ENCODE measurements at places on chromosomes 2 and 18. TPM values are rescaled to one million over a fixed set of nuclear protein-coding genes. Genes with fewer than 3 reads are reported as not detected.
A peak's percentile ranks its signal among the peaks of the same experiment; 100 is the strongest.

DNA sequence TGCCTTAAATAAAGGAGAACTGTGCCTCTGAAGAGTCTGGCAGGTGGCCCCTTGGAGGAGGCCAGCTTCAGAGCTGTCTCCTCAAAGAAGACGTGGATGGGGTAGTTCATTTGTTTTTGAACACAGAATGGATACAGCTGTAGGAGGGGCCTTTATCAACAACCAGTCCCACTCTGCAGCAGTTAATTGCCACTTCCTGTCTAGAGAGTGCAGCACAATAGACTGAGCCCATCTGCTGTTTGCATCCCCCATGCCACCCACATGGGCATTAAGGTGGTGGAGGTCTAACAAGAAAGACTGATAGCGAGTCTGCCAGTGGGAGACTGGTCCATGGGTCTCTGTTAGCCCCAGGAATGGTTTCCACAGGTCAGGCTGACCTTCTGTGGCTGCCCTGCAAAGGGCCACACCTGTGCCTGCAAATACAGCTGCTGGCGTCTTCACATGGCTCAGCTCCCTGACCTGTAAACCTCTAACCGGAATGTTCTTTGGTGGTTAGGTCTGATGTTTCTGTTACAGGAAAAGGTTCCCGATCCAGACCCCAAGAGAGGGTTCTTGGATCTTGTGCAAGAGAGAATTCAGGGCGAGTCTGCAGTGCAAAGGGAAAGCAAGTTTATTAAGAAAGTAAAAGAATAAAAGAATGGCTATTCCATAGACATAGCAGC lies 153.3 kb upstream of the ITGA6 start:
- no peak for DNase-seq

DNA sequence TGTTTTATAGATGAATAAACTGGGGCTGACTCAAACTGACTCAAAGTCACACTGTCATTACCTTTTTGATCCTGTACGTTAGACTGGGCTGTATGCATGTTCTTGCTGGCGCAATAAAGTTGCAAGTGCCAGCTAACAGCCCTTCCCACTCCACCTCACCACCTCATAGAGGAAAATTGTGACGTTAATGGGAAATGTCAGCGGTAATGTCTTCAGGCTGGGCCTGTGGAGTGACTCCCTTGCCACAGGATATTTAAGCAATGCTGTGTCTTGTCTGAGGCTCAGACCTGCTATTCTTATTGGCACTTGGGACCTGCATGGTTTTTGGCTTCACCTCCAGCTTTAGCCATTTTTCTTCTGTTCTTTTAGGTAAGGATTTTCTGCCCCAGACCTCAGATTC lies 25.2 kb upstream of the CASP10 start:
- no peak for DNase-seq

- DNase-seq: no peak
Measured at GRCh38 chr18:68461481-68462018, 253.4 kb downstream of the TMX3 start.

DNA sequence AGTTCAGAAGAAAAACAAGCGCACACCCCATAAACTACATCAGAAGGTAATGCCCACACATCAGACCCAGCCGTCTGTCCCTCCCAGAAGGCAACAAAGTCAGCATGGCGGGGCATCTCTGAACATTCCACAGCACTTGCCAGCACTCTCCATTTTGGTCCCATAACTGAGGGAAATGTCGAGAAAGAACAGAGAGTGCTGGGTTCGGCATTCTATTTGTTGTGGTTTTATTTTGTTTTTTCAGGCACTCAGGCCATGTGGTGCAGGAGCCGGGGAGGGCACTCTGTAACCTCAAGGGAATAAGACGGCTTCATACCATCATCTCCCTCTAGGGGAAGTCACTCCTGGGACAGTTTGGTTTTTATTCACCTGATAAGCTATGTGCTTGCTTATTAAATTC lies 156.0 kb downstream of the SEPTIN10 start:
- no peak for DNase-seq

- no peak for DNase-seq
Measured at GRCh38 chr2:75317316-75317715, 118.0 kb upstream of the TACR1 start.

DNA sequence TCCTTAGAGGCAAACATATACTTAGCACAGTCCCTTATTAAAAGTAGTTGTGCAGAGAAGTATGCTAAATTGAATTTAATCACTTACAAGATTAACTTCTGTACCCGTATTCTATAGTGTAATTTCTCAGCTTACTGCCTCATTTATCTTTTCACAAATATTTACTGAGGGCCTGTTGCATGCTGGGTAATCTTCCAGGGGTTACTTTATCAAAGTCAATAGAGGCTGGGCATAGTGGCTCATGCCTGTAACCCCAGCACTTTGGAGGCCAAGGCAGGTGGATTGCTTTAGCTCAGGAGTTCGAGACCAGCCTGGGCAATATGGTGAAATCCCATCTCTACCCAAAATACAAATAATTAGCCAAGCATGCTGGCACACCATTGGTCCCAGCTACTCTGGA lies 111.7 kb upstream of the RAB27B start:
- no peak for DNase-seq

- no peak for DNase-seq
Measured at GRCh38 chr2:214492152-214492551, 81.3 kb downstream of the VWC2L start.

DNA sequence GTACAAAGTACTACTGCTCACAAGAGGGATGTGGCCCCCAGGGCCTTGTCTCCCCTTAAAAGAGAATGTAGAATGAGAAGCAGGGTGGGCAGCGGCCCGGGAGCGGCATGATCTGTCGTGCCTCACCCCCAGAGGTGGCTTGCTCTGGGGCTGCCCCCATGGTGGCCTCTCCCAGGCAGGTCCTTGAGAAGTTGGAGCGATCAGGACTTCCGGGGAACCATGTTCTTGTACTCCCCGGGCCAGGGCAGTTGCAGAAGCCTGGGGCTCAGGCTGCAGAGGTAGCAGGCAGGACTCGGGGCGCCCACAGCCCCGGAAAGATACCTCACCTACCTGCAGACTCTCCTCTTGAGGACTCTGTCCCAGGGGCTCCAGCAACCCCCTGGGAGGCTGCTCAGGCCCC lies 62.6 kb downstream of the CYP26B1 start:
- DNase-seq: no peak

DNA sequence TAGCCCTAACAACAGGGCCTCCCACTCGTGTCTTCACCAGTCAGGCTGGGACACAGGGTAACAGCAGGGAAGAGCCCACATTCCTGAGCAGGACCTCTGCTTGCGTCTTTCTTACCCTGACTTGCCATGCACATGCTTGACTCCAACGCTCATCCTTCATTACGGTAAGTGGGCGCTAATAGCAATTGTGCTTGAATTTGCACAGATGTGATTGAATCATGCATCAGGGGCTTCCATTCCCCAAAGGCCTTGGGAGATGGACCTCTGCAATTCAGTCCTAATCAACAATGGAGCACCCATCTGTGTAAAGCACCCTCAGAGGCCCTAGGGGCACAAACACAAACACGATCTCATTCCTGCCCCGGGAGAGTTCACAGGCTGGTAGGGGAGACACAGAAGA lies 13.5 kb downstream of the TEX51 start:
- no peak for DNase-seq

GRCh38 chr2:145751629-145752028 lies 1231.7 kb upstream of the ZEB2 start:
- DNase-seq: peak; percentile 34

- peak; percentile 53 for DNase-seq
Measured at GRCh38 chr2:236102971-236103370, 65.2 kb downstream of the GBX2 start.

GRCh38 chr2:102848366-102848839 lies 86.6 kb downstream of the TMEM182 start:
- DNase-seq: peak; percentile 89

- no peak for DNase-seq
Measured at GRCh38 chr2:181540421-181540820, 83.2 kb downstream of the ITGA4 start.

DNA sequence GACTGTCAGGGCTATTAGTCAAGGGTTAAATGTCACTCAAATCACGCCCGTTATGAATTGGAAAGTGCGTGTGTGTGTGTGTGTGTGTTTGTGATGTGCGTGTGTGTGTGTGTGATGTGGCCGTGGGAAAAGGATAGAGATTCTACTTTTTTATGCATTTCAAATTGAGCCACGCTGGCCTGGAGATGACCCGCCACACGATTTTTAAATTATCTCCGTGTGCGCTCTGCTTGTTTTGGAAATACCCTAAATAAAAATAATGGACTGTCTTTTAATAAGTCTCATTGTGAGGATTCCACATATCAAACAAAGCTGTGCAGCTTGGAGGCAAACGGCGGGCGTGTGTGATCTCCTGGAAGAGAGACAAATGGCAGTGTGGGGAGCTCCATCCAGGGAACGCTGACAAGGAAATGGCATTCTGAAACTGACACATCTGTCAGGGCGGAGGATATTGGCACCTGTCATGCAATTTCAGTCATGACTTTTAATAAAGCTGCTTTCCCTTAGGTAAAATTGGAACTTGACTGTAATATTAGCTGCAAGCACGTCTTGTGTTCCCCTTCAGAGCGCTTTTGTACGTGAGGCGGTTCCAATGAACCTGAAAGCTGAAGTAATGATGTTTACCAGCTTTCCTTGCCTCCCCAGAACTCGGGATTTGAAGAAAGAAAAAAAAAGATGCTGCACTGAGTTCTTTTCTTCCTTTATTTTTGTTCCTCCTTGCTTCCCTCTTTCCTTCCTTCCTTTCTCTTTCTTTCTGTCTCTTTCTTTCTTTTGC lies 381.8 kb upstream of the SMIM21 start:
- no peak for DNase-seq

DNA sequence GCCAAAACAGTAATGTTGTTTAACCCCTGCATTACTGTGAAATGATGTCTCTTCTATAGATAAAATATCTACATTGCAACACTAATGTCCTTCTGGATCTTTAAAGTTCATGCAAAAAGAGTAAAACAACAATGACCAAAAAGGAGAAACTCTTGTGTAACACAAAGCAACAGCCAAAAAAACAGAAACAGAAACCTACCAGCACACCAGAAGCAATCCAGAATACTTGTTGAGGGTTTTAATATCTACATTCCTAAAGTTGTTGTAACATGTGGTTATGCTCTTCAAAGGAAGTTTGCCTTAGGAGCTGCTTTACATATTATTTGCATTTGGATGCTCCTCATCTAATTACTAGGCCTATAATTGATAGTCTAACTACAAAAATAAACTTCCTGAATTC lies 157.2 kb downstream of the BABAM2 start:
- DNase-seq: no peak

DNA sequence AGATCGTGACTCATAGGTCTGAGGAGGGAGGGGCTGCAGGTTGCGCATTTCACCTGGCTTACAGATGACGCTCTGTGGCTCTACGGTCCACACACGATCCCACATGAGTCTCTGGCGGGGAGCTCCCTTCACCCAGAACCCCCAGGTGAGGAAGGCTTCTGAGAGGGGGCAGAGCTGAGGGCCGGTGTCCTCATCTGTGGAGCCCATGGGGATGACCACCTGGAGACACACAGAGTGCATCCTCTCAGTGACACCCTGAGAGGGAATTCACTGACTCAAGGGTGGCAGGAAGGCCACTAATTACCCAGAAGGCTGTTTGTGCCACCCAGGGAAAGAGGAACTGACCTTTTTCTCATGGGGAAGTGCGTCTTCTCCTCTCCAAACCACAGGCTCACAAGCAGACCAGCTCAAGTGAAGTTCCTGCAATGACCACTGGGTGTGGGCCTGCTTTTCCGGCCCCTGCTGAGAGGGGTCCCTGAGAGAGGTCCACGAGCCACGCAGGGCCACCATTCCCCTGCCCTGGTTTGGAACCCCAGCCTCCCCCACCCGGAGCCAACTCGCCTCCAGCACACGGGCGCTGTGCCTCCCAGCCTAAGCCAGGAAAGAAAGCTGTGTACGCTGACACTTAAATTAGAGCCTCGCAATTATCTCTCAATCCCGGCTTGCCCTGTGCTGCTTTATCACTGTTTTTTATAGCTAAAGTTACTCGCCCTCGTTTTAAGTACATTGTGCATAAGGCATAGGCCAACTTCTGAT lies 114.1 kb downstream of the BCL11A start:
- no peak for DNase-seq

DNA sequence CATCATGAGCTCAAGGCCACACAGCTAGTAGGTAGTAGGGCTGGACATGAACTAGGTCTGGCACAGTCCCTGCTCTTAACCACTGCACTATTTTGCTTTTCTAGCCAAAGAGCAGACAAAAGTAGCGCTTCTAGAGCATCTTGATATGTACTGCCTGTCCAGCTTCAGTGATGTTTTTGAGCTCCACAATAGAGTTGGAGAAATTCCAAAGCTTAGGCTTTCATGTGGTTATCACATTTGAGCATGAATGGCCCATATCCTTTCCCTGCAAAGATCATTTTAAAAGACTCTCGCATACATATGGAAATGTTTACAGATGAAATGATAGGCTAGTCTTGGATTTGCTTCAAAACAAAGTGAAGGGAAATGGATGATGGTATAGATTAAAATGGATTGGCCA lies 128.7 kb downstream of the MAP3K20 start:
- no peak for DNase-seq

DNA sequence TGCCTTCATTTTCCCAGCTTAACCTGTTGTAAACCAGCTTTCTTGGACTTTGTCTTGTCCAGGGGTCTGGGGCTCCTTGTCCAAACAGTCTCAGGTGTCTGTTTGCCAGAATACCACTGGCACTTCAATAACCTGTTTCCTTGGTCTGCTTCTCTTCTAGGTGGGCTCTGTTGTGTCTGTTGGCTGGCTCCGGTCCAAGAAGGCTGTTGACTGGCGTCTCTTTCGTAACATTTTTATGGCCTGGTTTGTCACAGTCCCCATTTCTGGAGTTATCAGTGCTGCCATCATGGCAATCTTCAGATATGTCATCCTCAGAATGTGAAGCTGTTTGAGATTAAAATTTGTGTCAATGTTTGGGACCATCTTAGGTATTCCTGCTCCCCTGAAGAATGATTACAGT lies 17.0 kb downstream of the SLC20A1 start:
- no peak for DNase-seq

DNA sequence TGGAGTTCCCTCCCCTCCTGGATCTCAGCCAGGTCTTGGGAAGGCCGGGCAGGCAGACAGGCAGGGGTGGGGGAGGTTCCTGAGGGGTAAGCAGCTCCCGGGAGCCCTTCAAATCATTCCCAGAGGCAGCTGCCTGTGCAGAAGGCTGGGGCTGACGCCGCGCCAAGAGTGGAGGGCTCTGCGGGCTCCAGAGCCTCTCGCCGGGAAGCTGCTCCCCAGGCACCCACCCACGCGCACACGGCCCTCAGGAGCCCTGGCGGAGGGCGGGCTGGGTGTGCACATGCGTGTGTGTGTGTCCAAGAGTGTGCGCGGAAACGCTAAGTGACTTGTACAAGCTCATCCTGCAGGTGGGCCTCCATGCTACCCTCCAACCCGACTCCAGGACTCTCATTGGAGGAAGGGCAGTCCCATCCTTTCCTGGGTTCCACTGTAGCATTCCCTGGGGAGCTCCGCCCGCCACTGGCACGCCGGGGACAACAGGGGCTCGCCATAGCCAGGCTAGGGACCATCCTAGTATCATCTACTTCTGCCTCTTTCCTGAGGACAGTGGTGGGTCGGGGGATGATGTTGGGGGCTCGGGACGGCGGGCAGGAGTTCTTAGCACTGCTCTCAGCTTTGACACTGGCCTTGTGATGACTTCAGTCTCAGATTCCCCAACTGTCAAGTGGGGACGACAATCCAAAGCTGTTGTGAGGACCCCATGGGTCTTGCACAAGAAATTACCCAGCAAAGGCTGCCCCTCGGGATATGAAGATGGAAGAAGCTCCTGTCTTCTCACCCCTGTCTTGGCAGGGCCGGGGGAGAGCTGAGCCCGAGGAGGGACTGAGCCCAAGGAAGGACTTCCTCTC lies 50.3 kb downstream of the INHBB start:
- no peak for DNase-seq

The FAM110C gene
- total RNA-seq: 3.4 TPM

The GORASP2 gene
- 77.1 TPM for total RNA-seq

The HAAO gene
- total RNA-seq: 22.0 TPM

The EFR3B gene
- 1.3 TPM for total RNA-seq

The LOXHD1 gene
- 0.16 TPM for total RNA-seq

The IL36B gene
- total RNA-seq: not detected

Data from aorta (tissue), 5 donors.